Kidney glomerular epithelial cell (primary cell): ENCODE measurements at places on chromosomes 2 and 18.

DNA sequence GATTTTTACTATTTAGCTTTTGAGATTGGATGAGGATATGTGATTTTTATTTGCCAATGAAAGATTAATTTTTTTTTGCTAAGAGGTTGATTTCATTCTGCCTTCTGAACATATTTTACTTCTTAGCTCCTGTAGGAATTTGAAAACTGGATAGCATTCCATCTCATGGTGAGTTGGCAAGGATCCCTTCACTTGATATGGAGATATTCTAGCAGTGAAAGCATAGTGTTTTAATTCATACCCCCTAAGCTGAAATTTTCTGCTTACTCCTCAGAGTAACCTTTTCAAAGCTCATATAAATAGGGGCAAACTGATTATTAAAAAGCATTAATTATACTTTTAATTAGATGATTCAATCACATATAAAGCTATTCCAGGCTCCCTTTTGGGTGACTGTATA, 61.0 kb upstream of the KCNJ3 start:
- DNase-seq = no peak

GRCh38 chr2:140701726-140702125, 1429.1 kb downstream of the LRP1B start:
- no peak for DNase-seq

DNA sequence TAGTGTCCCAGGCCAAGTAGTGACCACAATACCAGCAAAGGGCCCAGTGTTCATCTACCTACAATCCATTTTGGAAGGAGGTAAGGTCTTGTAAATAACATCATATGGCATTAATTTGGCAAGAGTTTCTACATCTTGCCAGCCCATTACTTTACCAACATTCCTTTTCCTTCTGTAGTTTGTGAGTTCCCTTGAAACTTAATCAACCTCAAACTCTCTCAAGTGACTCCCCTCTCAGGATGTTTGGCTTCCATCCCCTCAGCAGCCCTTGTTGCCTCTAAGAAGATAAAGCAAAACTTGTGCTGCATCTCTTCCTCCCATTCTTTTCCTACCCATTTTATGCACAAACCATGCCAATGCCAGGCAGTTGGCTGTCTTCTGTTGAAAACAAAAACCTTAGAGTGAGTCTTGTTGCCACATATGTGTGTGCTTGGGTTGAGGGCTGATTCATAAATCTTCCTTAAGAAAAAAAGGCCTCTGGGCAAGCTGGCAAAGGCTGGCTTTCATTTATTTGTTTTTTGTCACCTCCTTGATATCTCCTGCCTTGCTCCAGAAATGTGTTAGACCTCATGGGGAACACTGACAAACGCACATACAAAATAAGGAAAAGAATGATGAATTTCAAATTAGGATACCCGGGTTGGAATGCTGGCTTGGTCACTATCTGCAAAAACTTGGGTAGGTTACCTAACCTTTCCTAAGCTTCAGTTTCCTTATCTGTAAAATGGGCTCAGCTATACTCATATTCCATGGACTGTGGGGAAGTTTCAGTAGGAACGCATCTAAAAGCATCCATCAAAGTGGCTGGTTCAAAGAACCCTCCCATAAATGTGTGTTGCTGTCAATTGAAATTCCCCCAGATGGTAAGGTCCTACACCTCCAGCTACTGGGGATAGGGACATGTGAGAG, 29.4 kb upstream of the ST3GAL5 start:
- no peak for DNase-seq

DNA sequence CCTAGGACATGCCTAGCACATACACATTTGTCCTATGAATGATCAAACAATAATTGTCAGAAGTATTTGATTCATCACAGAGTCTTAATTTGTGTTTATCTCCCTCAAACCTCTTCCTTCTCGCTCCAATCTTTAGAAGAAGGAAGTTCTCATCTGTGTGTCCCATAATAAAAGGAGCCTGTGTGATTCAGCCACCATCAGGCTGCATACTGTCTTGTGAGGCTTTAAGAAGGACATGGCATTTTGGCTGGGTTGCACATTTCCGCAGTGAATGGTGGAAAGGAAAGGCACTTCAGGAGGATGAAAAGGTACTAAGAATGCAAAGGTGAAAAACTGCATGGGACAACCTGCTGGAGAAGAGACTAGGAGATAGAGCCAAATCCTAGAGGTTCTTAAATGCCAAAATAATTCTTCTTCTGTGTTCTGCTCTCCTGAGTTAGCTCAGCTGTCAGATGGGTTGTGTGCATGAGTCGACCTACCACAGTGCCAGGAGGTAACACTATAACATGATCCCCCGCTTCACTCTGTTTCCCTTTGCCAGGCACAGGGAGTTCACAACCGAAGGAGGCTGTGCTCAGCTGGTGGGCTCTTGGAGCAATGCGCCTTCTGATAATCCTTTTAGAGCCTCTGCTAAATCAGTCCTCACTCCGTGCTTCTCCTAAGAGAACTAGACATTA, 120.1 kb downstream of the IRS1 start:
- DNase-seq = no peak

DNA sequence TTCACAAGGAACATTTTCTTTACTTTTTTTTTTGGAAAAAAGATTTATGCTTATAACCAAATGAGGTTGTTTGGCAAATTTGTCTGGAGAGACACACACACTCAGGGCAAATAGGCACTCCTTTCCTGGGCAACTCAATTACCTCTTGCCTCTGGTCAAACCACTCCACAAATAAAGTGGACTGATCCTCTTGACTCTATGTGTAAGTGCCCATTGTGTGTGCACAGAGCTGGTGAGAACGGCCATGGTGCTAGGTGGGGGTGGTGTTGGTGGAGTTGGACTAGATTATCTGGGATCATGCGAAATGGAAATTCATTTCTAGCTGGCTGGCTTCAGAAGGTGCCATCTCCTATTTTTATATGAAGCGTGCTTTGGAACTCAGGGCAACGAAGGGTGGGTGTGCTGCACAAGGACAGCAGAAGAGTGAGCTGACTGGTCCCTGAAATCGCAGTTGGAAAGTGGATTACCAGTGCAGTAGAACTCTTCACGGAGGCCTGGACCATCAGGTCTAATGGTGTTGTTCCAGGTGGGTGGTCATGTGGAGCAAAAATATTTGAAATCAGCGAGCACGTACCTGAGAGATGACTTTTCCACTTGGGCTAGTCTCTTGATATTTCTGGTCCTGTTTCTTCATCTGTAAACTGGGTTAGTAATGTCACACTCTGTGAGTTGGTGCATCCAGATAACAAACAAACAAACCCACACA, 149.9 kb downstream of the RPIA start:
- DNase-seq = no peak
